Endothelial cell (in vitro differentiated cells): ENCODE measurements at places on chromosomes 13 and 19. TPM values are rescaled to one million over a fixed set of nuclear protein-coding genes. Genes with fewer than 3 reads are reported as not detected.

Gene MPHOSPH8
- 19.2 TPM for total RNA-seq

DNA sequence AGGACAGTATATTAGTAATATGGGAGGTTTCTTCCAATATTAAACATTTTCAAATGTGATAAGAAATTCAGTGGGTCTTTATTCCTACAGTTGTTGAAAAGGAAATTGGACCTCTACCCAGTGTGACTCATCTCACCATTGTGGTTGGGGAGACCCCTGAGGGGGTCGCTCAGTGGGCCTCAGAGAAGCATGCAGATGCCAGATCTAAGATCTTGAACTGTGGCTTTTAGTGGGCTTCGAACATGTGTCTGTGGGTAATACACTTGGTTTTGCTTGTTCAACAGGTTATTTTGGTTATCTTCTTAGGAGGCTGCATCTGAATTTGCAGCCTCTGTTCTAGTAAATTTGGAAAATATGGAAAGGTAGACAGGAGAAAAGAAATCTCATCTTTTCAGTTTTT, 132.3 kb downstream of the PCCA start:
- no peak for DNase-seq

- no peak for DNase-seq
These were observed 5.3 kb downstream of the FAM216B start for GRCh38 chr13:42786715-42787114.

DNA sequence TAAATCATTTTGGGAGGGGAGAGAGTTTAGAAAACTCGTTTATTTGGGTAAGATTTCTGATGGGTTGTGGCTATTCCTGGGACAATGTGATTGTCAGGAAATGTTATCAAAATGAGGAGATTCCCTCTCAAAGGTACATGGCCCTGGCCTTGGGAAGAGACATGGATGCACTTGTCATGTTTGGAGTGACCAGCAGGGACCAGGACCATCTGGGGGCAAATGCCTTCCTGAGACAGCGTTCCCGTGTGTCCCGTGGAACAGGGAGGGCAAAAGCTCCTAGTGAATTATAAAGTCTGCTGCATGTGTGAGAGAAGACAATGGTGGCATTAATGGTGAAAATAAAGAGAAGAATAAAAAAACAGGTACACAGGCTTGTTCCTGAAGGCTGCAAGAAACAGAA, 317.3 kb downstream of the ZNF536 start:
- DNase-seq = peak; percentile 31

Gene UBE2L5
- not detected for total RNA-seq

GRCh38 chr13:48532256-48532505, 699 bp downstream of the RCBTB2 start:
- no peak for DNase-seq

- peak; percentile 75 for DNase-seq
These were observed 12.2 kb upstream of the RELB start for GRCh38 chr19:44988896-44989556.

DNA sequence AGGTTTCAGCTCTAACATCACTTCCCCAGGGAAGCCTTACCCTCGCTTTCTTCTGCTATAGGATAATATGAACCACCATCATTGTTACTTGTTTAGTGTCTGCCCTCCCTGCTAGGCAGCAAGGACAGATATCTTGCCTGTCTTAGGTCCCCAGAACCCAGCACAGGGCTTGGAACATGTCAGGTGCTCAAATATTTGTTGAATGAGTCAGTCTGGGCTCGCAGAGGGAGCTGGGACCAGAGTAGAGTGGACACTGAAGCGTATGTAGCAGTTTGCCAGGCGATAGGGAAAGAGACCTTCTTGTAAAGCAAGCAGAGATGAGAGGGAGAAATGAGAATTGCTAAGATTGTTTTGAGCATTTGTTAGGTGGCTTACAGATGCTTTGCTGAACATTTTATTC, 11.7 kb downstream of the BCKDHA start:
- DNase-seq = no peak

Gene PEAK3
- 0.97 TPM for total RNA-seq

DNA sequence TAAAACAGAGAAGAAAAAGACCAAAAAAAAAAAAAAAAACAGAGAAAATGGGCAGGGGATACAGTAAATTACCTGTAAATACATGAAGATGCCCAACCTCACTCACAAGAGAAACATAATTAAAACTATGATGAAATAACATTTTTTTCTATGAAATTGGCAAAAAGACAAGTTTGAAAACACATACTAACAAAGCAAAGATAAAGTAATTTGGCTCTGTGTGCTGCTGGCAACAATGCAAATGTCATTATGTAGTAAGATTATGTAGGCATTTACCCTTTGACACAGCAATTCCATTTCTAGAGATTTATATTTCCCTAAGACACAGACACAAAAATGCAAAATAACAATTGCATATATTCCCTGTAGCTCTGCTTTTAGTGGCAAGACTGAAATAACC, 20.2 kb downstream of the ZC3H13 start:
- DNase-seq = no peak

GRCh38 chr13:49602005-49602404, 16.6 kb upstream of the RCBTB1 start:
- DNase-seq = no peak

GRCh38 chr19:13644645-13645044, 119.7 kb upstream of the MRI1 start:
- DNase-seq = no peak

Gene MEIS3
- 2.7 TPM for total RNA-seq

Gene PLK5
- 1.1 TPM for total RNA-seq

Gene SULT2B1
- 0.62 TPM for total RNA-seq

DNA sequence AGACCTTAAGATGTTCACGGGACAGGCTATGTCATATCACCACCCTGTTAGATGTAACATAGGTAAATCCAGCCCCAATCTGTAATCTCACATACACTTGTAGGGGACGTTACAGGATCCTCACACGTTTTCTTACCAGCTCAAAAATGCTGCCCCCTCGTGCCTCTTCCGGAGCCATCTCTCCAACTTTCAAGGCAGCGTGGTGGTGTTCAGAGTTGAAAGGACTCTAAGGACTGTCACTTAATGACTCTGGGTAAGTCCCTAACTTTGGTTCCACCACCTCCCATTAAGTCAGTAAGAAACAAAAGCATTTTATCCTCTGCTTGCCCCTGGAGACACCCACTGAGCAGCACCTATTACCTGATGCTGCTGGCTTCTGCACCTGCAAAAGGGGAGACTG, 4.4 kb downstream of the MED26 start:
- DNase-seq = no peak

- no peak for DNase-seq
These were observed 434.7 kb downstream of the FOXO1 start for GRCh38 chr13:40231751-40232150.

Gene HSD17B14
- total RNA-seq = 65.6 TPM

Gene TRAPPC6A
- total RNA-seq = 86.2 TPM

Gene YJEFN3
- 5.2 TPM for total RNA-seq

Gene LILRA1
- total RNA-seq = not detected

DNA sequence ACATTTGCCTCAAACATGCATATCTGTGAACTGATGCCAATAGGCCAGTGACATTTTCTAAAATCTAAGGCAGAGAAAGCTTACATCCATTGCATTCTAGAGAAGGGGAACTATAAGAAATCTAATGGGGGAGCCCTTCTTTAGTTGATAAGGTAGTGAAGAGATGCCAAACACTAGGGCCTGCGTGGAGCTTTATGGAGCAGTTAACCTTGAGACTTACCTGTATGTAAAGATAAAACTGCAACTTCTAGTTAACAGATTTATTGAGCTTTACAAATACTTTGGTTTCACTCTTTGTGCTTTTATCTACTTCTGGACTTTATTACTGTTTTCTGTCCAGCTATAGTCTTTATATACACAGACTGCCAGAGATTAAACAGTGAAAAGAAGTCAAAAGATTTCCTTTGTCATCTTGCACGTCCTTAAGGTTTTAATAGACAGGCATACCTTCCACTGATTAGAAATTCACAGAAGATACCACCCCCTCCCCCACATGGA, 457.6 kb downstream of the KLF12 start:
- no peak for DNase-seq

DNA sequence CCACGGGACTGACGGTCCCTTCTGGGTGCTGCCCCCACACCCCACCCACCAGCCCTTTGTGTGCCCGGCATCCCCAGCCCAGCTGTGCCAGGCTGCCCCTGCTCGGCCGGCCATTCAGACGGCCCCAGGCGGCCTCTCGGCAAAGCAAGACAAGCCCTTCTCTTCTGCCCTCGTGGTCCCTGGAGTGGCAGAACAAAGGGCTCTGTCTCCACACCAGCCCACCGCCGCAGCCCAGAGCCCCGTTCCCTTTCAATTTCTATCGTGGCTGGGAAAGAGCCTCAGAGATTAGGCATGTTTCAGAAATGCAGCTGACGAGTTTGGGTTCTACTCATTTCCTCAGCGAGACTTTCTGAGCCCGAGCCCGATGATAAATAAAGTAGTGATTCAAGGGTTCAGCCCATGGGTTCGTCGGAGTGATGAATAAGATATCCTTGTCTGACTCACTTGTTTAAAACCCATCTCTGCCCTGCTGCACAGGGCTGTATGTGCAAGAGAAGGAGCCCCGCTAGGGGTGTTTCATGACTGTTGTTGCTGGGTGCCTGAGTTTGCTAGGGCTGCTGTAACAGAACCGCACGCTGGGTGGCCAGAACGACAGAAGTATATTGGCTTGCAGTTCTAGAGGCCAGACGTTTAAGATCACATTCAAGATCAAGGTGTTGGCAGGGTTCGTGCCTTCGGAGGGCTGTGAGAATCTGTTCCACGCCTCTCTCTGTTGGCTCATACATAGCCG, 4.3 kb downstream of the MYO9B start:
- DNase-seq = no peak

- DNase-seq = no peak
These were observed 16.2 kb downstream of the DNASE2 start for GRCh38 chr19:12864721-12865715.

Gene APOC4
- total RNA-seq = not detected

GRCh38 chr19:2478278-2478755, 2.4 kb downstream of the GADD45B start:
- no peak for DNase-seq

DNA sequence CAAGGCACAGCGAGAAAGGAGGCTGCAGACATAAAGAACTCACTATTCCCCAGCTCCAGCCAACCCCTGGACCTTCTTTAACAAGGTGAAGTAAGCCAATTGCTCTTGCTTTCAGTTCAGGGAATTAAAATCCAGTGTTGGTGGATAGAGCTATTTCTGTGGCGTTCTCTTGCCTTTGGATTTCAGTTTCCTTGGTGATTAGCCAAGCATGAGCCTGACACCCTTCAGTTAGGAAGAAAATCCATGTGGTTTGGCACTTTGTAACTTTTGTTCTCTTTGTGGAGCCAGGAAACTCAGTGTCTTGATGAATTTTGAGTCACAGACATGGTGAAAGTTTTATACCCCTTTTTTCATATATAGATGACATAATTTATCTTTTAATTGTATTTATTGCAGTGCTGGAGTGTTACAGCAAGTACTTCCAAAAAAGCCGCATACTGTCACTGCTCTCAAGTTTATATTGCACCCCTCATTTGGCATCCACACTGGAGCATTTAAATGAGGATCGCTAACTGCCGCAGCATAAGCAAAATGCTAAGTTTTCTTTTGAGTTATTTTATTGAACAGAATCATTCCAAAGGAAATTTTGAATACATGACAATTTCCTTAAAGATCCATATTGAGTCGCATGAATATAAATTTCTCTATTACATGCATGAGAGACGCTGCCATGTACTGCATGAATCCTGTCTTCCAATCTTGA, 406.8 kb downstream of the MYO16 start:
- DNase-seq = no peak
